ENCODE measurements at places on chromosomes 12 and 14.
A peak's percentile ranks its signal among the peaks of the same experiment; 100 is the strongest.

GRCh38 chr14:101819251-101819990 lies 57.9 kb downstream of the PPP2R5C start:
- DNase-seq, result no peak

DNA sequence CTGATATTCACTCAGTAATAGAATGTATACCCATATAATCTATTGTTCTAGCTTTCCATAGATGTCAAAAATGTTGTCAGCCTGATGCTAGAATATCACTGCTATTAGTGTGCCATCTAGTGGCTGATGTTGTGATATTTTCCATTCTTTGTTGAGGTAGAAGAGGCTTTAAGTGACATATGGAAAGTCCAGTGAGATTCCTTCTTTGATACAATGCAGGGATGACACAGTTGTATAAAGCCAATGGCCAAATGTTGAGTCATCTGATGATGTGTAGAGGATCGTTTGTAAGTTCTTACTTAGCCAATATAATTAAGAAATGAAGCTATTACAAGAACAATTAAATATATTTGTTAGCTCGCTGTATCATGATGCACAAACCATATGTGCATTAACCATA lies 58.1 kb upstream of the PCED1B start:
- peak; percentile 65 for DNase-seq

DNA sequence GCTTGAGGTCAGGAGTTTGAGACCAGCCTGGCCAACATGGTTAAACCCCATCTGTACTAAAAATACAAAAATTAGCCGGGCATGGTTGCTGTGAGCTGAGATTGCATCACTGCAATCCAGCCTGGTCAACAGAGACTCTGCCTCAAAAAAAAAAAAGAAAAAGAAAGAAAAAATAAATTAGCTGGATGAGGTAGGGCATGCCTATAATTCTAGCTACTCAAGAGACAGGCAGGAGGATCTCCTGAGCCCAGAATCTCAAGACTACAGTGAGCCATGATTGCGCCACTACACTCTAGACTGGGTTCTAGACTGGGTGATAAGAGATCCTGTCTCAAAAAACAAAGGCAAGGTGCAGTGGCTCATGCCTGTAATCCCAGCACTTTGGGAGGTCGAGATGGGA lies 16.9 kb downstream of the PPP4R3A start:
- no peak for DNase-seq

DNA sequence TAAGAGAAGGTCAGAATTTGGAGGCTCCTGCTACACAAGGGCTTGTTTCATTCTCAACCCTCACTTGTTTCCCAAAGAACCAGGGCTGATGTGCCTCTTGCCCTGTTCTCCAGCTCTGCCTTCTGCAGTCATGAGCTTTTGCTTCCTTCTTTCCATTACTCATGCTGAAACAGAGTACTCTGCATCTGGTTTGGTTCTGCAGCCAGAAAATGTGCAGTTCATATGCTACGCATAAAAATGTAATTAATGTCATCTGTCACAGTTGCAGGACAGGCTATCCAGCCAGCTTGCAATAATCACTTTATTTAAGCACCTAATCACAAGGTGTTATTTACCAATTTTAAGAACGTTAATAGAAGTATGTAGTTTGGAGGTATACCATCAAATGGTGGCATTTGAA lies 150.2 kb downstream of the SRGAP1 start:
- no peak for DNase-seq

- peak; percentile 85 for DNase-seq
Measured at GRCh38 chr12:124453419-124454351, 113.7 kb downstream of the NCOR2 start.

DNA sequence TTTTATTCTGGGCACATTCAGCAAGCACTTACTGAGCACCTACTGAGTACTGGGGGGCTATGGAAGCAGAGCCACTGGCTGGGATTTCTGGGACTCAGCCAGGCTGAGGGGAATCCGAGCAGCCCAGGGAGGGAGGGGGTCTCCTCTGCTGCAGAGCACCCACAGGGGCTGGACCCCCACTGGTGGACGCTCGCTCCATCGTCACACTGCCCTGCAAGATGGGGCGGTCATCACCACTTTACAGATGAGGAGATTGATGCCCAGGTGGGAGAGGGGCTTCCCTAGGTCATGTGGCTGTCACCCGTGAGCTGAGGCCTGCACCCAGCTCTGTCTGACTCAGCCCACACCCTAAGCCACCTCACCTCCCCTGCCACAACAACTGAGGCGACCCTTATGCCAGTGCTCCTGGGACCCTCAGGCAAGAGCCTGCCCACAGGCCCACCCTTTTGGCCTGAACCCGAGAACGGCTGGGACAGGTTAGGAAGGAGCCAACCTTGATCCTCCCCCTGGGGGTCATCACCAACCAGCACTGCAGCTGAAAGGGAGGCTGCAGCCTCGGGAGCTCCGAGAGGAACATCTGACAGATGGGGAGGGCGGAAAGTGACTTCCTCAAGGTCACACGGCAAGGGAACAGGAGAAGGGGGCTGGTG lies 74.4 kb downstream of the SERPINA3 start:
- no peak for DNase-seq

- DNase-seq, result peak; percentile 50
Measured at GRCh38 chr12:48795550-48796455, 6.9 kb upstream of the ADCY6 start.

- DNase-seq, result no peak
Measured at GRCh38 chr12:13348464-13348863, 151.9 kb downstream of the EMP1 start.

DNA sequence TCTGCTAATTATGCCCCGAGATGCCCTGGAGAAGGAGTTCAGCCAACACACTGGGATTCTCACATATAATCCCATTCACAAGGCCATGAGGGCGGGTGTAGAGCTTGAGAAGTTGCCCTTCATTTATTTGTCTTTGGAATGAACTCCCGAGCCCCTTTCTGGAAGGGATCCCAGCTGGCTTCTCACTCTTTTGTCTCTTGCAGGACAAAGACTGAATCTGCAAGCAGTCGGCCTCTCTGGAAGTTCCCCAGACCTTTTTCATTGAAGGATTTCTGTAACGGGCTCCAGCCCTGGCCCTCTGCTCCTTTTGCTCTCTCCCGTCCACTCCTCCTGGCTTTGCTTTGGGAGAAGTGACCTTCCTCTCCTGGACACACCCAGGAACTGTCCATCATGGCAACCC lies 163.3 kb upstream of the SFSWAP start:
- DNase-seq, result no peak

GRCh38 chr12:34335819-34336262 lies 313.5 kb downstream of the ALG10 start:
- no peak for DNase-seq

DNA sequence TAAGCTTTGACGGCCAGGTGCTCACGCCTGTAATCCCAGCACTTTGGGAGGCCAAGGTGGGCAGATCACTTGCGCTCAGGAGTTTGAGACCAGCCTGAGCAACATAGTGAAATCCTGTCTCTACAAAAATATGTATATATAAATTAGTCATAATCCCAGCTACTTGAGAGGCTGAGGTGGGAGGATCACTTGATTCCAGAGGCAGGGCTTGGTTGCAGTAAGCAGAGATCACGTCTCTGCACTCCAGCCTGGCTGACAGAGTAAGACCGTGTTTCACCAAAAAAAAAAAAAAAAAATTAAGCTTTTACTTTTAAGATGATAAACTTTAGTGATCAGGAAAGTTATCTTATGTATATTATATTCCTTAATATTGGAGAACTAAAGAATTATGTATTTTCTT lies 18.0 kb upstream of the SNAPC1 start:
- no peak for DNase-seq

- no peak for DNase-seq
Measured at GRCh38 chr14:82445810-82446570, 912.3 kb upstream of the SEL1L start.

DNA sequence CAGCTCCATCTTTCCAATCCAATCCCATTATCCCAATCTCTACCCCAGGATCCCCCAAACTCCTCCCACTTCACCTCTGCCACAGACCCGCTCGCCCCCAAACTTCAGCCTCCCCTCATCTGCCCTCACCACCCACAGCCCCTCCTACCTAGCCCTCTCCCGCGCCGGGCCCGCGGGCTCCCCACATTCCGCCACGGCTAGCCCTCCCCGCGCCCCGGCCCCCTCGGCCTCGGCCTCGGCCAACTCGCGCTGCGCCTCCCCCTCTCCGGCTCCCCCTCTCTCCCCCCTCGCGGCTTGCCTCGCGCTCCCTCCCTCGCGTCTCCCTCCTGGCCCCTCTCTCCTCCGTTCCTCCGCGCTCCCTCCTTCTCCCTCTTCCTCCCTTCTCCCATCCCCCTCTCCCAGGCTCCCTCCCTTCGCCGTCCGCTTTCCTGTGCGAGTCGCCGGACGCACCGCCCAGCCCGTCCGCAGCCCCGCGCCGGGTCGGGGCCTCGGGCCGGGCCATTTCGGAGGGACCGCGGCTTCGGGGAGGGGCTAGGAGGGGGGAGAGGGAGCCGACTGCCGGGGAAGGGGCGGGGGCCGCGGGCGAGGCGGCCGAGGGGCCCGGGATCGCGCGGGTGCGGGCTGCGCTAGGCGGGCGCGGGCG lies at the start of gene ATN1:
Gene ATN1 (plus strand): TSS at position 581 of the 643 bp plus-strand sequence. CDS start 6,043 bp downstream, outside the sequence.
- no peak for DNase-seq

DNA sequence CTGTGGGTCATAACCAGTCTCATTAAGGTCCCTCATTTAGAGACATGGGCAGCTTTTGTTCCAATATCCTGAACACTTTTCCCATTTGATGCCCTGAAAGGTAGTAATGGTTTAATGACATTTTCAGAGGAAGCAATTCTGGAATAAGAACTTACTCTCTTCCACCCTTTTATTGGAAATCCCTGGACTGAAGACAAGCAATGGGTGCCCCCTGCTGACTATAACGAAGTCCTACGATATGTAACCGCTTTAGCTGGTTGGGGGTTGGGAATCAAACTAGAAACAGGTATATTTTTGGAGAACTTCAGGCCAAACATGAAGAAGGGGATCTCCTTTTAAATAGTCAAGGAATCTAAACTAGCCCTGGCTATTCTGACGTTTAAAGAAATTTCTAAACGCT lies 20.5 kb downstream of the SARNP start:
- DNase-seq, result no peak

GRCh38 chr12:109165599-109165998 lies 49.2 kb downstream of the ACACB start:
- no peak for DNase-seq

- no peak for DNase-seq
Measured at GRCh38 chr12:76529226-76529918, 30.2 kb downstream of the OSBPL8 start.

- no peak for DNase-seq
Measured at GRCh38 chr14:99579120-99579836, 24.7 kb downstream of the CCDC85C start.

DNA sequence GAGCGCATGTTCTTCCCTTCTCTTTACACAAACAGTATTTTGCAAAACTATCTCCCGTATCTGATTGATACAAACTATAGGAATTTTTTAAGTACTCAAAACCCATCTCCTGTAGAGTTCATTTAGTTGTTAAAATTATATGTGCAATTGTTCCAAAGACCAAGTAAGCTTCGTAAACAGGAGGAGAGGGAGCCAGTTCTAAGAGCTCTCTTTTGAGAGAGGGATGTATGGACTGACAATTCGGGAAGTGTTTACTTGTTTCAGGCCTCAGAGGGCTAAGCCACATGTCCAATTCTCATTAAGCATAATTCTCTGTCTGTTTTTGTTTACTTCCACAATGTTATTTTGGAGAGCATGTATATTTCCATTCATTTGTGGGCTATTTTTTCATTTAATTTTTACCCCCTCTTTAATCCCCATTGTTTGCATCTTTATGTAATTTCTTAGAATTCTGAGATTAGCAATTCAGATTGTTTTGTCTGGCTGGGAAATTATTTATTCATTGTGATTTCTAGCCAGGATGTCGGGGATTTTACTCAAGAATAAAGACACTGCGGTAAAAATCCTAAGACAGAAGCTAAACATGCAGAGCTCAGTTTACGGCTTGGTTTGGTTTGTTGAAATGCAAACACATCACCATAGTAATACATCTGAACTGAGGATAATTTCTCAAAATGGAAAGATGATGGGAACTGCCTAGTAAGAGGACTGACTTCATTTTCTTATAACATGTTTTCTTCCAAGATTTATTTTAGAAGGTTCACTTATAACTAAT lies 126.8 kb downstream of the KCNK10 start:
- DNase-seq, result no peak

DNA sequence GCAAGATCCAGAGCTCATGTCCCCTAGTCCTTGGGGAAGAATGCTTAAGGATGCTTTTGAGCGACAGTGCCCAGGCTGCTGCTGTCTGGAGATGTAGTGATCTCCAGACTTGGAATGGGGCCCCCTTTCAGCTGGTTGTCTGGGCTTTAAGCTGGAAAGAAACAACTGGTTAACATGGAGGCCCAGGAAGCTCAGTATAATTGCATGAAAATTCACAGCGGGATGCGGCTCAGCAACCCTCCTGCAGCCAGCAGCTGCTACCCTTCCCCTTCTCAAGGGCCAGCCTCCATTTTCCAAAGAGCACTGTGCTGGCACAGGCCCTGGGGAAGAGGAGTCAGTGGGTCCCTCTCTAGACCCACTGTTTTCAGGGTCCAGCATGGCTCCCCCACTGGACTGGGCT lies 26.3 kb downstream of the RAB35 start:
- no peak for DNase-seq

DNA sequence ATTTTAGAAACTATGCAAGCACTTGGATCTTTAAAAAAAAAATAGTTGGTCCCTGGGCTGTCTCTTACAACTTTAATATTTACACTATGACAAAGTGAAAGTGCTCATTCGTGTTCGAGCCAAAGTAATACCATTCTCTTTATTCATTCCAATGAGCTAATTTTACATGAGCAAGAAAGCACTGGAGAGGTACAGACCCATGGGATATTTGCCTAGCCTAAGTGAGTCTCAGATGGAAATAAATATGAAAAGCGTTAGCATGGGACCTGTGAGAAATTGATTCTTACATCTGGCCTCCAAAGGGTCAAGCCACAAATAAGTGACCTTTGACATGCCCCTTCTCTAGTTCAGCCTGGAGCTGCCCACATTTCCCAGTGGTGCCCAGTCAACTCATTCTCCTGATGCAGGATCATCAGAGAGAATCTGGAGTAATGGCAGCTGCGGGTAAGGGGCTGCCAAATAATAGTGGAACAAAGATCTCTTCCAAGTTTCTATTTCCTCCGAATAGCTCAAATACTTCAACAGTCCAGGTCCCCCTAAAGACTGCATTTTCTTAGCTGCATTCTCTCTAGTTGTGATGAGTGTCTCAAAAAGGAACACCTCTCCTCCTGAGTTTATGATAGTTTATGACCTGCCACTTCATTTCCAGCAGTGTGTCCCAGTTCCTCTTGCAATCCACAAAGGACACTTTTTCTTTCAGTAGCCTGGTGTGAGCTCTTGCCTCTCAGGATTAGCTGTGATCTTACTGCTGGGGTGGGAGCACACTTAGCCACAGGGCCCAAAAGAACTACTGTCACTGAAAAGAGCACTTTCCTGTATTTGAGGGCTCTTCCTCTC lies 208.2 kb downstream of the DAD1 start:
- no peak for DNase-seq

GRCh38 chr12:63981343-63981742 lies 136.8 kb downstream of the SRGAP1 start:
- DNase-seq, result no peak

GRCh38 chr12:40010899-40011774 lies 94.7 kb downstream of the SLC2A13 start:
- DNase-seq, result peak; percentile 59

DNA sequence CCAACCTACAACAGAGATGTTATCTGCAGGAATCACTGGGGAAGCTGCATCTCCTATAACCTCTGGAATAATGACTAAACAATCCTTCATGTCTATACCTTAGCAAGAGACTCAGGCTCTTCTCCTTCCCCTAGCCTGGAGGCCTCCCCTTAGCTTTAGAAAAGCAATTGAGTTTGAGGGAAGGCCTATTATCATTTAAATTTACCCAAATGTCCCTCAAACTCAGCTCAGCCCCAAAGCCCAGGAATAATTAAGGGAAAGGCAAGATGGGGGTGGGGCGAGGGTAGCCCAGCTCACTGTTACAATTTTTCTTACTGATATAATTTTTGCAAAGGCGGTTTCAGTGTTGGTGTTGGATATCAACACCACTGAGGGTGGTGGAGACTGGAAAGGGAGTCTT lies 151.4 kb upstream of the EEA1 start:
- DNase-seq, result no peak
